ENCODE measurements at places on chromosomes 7 and 10.

- DNase-seq = no peak
These were observed 11.9 kb downstream of the ANKRD26 start for GRCh38 chr10:27088119-27089044.

DNA sequence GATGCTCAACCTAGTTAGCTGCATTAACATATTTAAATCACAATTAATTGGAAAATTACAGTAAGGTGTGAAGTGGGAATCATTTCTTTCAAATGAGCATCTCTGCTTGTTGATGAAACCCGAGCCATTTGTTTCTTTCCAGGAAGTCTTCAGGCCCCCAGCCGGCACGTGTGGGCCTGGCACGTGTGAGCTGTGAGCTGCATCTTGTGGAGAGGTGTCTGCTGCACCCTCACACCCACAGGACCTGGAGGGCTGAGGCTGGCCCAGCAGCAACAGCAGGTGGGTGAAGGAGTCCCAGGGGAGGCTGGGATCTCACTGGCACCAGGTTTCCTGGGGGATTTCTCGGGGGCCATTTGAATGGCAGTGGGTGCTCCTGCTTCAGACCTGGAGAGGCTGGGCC, 372.5 kb upstream of the MKI67 start:
- no peak for DNase-seq

GRCh38 chr10:1573981-1574380, 163.3 kb downstream of the ADARB2 start:
- DNase-seq = no peak

DNA sequence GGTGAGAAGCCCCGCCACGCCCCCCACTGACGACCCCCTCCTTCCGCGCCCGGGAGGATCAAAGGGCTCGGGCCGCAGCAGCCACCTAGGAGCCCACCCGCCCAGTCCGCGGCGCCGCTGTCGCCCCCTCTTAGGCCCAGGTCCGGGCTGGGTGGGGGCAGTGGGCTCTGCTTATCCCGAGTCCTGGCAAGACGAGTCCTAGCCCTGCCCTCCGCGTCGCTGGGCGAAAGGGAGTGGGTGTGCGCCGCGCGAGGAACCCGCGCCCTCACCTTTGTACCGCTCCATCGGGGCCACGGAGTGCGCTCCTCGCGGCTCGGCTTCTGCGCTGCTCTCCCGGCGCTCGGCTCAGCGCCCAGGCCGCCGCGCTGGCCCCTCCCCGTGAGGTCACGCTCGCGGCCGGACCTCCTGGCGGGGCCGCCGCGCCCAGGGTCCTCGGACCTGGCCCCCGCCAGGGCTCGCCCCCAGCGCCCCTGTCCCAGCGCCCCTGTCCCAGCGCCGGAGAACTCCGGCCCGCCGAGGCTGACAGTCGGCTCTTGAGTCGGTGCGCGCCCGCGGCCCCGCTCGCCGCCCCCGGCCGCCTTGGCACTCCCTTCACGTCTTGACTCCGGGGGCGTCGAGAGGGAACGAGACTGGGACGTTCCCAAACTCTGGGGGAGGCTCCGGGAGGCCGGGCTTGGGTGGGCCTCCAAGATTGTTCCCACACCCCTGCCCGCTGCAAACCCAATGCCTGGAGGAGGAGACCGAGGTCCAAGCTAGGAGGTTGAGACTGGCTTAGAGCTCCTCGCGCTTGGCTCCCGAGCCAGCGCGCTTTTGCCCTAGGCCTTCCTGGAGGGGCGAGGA, at the start of gene AFAP1L2:
Gene AFAP1L2 (minus strand): TSS at position 332 of the 840 bp plus-strand sequence. CDS start 47 bp downstream, at position 285.
- DNase-seq = peak; percentile 30

GRCh38 chr10:117763528-117763927, 221.0 kb downstream of the EMX2 start:
- DNase-seq = no peak

- no peak for DNase-seq
These were observed 291.7 kb upstream of the HABP2 start for GRCh38 chr10:113261161-113261560.

DNA sequence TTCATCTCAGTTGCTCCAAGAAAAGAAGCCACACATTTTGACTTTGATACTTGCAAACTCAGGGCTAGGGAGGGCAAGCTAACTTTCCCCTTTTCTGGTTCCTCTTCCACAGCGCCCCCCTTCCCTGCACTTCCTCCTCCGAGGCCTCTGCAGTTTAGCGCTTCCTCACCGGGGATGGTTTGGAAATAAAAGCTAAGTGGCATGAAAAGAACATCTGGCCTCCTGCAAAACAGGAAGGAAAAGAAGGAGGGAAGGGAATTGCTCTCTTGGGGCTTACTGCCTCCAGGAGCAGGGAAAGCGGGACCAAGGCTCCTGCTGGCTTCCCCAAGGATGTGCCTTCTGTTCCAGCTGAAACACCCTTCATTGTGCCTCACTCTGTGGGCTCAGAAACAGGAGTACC, 42.3 kb downstream of the PRKCQ start:
- no peak for DNase-seq

- no peak for DNase-seq
These were observed 6.9 kb downstream of the FRAT2 start for GRCh38 chr10:97327348-97328294.

- no peak for DNase-seq
These were observed 1.0 kb downstream of the PAXIP1 start for GRCh38 chr7:155001756-155002410.

GRCh38 chr7:70612811-70613210, 519.1 kb upstream of the GALNT17 start:
- no peak for DNase-seq

DNA sequence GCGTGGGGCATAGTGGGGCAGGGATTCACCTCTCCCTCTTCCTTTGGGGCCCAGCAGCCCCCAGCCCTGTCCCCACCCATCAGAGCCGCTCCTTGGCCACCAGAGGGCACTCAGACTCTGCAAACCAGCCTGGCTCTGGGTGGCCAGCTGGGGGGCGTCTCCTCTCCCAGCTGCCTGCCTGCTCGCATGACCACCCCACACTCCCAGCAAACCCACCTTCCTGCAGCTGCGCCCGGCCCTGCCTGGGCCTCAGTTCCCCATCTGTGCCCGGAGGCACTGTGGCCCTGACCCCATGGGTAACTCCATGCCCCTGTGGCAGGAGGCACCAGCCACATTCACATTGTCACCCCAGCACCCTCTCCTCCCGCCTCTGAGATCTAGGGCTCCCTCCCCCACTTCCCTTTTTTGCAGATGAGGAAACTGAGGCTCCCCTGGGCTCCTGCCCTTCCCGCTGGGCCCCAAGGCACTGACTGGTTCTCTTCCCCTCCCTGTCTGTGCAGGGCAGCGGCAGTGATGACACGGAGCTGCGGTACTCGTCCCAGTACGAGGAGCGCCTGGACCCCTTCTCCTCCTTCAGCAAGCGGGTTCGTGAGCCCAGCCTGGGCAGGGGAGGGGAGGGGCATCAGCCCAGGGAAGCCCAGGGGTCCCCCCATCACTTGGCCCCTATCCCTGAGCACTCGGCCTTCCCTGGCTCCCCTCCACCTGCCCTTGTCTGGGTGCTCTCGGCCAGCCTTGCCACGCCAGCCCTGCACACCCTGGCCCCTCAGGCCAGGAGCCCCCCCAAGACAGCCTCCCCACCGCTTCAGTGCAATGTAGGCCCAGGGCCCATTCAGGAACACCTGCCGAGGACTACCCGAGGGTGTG, 6.9 kb upstream of the SH2B2 start:
- DNase-seq = peak; percentile 65

DNA sequence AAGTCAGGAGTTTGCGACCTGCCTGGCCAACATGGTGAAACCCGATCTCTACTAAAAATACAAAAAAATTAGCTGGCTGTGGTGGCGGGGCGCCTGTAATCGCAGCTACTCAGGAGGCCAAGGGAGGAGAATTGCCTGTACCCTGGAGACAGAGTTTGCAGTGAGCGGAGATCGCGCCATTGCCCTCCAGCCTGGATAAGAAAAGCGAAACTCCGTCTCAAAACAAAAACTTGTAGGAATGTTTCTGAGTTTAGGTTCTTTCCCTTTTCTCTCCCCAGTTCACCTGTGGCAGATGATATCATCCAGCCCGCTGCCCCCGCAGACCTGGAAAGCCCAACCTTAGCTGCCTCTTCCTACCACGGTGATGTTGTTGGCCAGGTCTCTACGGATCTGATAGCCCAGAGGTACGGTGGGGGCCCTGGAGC, 138.8 kb upstream of the BTBD16 start:
- no peak for DNase-seq

GRCh38 chr10:26303366-26303765, 86.8 kb downstream of the GAD2 start:
- DNase-seq = no peak

DNA sequence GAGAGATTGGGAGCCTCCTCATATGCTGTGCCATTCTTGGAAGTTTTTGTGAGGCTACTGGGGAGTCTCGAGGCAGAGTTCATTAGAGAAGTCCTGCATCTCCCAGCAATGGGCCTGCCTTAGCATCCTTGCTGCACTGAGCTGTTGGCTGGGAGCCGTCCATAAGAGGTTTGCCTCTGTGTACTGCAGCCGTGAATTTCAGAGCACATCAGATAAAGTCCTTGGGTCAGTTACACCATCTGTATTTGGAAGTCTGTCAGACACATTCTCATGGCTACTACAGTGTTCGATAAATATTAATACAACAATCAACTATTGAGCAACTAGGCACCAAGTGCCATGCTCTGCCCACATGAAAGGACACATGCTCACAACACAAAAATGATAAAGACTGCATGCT, 100.5 kb upstream of the SEC61G start:
- no peak for DNase-seq

DNA sequence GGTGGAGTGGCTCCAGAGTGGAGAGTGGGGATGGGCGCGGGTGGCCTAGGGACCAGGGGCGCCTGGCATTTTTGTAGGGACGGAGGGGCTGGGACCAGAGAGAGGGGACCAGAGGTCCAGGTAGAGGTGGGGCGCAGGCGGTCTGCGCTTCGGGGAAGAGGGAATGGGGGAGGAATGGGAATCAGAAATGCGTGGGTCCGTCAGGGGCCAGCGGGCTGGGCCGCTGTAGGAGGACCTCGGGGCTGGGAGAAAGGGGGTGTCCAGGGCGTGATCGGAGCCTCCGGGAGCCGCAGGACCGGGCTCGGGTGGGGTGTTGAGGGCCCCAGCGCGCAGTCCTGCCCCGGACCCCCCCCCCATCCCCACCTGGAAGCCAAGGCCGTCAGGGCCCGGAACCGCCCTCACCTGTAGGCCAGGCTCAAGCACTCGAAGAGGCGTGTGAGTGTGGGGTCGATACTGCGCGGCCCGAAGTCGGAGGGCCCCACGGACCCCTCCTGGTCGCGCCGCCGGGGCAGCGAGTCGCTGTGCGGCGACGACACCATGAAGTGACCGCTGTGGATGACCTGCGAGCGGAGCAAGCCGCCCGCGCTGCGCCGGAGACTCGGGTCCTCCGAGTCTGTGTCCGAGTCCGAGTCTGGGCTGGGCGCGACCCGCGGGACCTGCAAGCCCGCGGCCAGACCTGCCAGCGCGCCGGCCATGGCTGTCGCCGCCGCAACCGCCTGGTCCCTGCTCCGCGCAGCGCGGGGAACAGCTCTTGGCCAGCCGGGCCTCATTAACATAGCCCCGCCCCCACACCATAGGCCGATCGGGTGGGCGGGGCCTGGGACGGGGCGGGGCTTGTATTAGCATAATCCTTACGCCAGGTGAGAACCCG, at the start of gene MLXIPL:
Gene MLXIPL (minus strand): TSS at position 725 of the 871 bp plus-strand sequence. CDS start 30 bp downstream, at position 695.
- peak; percentile 67 for DNase-seq

- no peak for DNase-seq
These were observed 486.1 kb upstream of the IGFBP3 start for GRCh38 chr7:46407125-46407524.

DNA sequence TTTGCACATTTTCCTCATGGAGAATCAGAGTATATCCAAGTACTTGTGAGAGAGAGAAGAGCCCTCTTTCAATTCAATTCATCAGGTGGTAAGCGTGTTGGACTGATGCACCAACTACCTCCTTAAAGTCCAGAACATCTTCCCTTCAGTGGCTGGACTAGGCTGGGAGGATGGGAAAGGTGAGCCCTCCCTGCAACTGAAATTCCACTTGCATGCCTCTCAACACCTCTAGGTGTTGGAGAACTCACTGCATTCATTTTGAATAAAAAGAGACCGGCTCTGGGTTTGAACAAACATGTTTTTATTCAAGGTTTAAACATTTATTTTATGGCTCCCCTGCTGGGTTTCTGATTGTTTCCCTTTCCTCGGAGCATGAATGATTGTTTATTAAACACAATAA, 573.5 kb downstream of the CCSER2 start:
- DNase-seq = no peak

DNA sequence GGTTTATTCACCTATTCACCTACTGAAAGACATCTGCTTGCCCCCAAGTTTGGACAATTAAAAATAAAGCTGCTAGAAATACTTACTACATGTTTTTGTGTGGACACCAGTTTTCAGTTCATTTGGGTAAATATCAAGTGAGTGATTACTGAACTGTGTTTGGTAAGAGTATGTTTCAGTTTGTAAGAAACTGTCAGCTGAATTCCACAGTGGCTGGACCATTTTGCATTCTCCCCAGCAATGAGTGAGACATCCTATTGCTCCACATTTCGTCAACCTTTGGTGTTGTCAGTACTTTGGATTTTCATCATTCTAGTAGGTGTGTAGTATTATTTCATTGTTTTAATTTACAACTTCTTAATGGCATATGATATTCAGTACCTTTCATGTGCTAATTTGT, 17.4 kb upstream of the IKZF1 start:
- DNase-seq = no peak

DNA sequence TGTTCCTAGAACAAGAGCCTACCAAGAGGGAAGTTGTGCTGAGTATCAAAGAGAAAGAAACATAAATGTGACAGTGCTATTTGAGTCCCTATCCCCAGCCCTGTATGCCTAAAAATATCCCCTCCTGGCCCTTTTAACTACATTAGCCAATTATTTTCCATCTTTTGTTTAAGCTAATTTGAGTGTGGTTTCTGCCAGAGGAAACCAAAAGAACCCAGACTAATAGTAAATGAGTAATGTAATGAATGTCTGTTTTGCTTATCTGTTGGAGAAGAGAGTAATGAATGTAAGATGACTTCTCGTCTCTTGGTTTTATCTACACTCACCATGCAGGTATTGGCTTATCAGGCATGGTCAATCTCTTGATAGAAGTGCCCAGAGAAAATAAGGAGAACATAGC, 134.4 kb upstream of the CDK1 start:
- no peak for DNase-seq

GRCh38 chr10:21681156-21681555, 147.1 kb downstream of the MLLT10 start:
- no peak for DNase-seq

DNA sequence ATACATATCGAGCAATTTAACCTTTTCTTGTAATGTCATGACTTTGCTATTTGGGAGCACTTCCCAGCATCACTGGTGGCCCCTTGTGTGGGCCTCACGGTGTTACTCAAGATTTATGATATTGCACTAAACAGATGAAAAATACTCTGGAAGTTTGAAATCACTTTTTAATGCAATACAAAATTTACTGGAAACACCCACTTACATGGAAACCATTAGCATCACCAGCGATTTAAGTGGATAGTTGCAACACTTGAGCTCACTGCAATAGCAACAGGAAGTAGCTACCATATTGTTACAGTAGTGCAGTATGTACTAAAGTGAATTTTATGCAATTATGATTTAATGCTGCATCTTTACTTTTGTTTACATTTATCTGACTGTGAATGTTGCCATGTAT, 184.4 kb downstream of the MDFIC start:
- no peak for DNase-seq

All from dermis microvascular lymphatic vessel endothelial cell (primary cell).